ENCODE measurements at places on chromosomes 2 and 18. TPM values are rescaled to one million over a fixed set of nuclear protein-coding genes. Genes with fewer than 3 reads are reported as not detected.

The ASXL3 gene
- 5.3 TPM for polyA plus RNA-seq

The DAW1 gene
- 0.08 TPM for polyA plus RNA-seq

GRCh38 chr18:40375837-40376236 lies 1579.2 kb upstream of the PIK3C3 start:
- DNase-seq, result no peak

GRCh38 chr18:10015941-10016819 lies 102.4 kb downstream of the VAPA start:
- DNase-seq, result peak; percentile 38

DNA sequence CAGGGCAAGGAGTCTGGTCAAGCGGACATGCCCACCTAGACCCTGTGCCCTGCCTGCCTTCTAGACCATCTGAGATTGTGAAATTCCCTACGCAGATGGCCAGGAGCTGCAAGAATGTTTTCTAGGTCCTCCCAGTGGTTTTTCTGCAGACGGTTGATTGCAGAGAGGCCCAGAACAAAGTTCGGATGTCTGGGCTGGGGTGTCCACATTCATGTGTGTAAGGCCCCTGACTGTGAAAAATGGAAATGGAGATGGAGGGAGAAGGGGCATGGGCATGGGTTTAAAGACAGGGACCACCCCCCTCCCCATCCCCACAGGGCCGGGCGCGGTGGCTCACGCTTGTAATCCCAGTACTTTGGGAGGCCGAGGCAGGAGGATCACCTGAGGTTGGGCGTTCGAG lies 11.8 kb downstream of the ARHGAP25 start:
- DNase-seq, result no peak

DNA sequence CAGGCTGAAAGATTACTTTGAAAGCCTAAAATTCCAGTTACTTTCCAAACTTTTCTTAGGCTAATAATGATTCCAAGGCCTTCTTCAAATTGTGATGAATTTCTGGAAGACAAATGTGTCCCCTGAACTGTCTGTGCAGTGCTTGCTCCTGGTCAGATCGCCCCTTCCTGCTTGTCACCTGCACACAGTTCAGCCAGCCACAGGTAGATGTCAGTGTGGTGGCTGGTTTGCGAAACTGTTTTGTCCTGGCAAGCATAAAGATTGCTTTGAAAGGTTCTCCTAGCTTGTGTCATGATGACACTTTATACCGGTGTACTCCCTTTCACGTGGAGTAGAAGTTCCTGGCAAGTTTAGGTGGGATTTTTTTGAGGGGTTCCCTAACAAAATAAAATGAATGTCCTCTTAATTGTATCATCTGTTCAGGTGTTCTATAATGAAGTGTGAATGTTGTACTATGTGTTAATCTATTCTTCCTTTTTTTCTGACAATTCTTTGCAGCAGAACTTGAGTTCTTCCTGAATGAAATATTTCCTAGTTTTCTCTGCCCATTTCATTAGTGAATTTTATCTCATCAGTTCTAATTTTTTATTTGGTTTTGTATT lies 298.8 kb downstream of the ZNF407 start:
- DNase-seq, result no peak

DNA sequence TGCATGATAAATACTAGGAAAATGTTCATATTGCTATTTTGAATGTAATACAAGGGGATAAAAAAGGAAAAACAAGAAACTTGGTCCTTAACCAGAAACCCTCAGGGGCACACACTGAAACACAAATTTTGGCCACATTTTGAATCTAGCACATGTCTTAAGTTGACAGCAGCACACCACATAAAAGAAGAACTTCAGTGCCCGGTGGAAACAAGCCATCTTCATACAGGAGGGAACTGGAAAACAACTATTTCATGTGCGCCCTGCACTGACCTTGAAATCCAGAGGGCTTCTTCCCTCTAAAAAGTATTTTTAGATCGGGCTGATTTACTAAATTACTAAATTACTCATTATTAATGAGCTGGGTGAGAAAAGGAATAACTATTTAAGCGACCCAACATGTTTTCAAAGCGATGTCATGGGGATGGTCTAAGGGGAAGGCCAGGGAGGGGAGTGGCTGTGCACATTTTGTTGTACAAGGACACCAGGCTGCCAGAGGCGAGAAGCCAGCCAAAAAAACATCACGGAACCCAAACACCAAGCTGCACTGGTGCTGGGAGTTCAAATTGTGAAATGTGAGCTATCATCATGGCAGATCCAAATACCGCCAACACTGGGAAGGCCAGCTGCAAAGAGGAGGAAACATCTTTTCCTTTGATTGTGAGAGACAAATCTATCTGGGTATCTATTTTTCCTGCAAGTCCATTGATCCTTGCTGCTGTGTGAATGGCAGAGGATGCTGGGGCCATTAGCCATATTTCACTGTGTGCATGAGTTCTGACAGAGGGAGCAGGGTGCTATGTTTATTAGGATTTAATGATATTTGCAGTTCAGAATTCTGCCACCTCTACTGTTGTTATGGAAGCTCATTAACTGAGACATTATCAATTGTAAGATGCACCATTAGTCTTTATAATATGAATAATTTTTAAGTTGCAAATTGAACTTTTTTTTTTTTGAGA lies 150.7 kb upstream of the LMAN1 start:
- DNase-seq, result no peak

GRCh38 chr2:181680937-181681811 lies 857 bp upstream of the NEUROD1 start:
- no peak for DNase-seq

Data from forelimb muscle (tissue), 1 donor.